ENCODE measurements at places on chromosomes 7 and 10.

- DNase-seq, result no peak
Observed at GRCh38 chr10:3385487-3385886, 212.9 kb upstream of the PITRM1 start.

GRCh38 chr7:87426160-87426559 lies 49.3 kb downstream of the ABCB4 start:
- DNase-seq, result no peak

- DNase-seq, result no peak
Observed at GRCh38 chr10:21531164-21531563, 2.9 kb upstream of the MLLT10 start.

DNA sequence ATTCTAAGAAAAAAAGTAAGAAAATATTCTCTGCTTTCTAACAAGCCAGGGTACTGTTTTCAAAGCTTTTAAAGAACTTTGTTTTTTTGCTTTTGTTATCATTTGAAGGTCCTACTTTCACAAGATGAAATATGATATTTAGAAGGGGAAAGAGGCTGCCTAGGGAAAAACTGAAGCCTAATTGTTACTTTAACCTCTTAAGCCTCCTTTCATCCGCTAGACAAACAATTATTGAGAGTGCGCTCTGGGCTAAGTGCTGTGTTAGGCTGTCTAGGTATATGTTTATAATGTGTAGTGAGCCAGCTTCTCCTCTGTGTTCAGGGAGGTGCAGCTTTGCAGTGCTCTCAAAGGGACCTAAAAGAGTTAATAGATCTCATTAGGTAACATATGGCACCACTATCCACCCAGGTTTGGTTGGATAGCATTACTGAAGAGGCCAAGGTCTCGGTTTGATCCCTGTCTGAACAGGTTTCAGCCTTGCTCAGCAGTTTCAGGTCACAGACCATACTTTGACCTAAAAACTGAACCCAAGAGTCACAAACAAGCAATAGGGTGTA lies 17.9 kb downstream of the PDK4 start:
- DNase-seq, result no peak

DNA sequence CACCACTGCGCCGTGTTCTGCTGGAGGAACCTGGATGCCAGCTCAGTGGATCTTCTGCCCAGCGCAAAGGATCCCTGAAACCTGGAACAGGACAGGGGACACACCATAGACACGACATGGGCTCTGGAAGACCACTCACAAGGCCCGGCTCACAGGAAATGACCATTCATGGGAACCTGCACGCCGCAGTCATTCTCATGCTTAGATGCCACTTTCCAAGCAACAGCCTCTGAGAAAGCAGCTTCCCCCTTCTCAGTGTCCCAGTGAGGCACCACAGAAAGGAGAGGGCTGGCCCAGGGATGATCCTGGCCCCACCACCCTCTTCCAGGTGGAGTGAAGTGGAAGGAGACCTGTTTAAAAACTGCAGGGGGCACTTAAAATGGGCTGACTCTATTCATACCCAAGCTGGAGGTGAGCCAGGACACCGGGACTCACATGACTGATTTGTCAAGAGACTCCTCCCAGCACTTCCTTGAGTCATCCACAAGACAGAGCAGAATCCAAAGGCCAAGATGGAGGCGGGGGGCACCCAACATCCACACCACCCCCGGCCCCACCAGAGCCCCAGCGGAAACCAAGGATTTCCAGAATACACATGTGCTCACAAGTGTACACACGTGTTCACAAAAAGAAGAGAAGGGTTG lies 11.2 kb downstream of the CTBP2 start:
- DNase-seq, result no peak

DNA sequence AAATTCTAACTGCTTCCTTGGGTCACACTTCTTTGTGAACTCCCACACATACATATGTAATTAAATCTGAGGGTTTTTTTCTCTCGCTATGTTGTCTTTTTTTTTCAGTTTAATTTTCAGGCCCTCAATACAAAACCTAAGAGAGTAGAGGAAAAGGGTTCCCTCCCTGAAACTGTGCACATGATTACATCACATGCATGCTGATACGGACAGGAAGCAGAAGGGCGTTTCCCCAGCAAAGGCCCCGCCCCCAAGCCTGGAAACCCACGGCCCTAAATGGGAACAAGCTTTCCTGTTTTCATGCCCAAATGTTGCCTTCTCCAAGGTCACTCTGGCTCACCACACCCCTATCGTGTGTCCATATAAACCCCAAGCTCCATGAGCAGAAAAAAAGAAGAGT lies 115.4 kb downstream of the TEX36 start:
- DNase-seq, result no peak

GRCh38 chr10:118523775-118524174 lies 71.7 kb downstream of the PRLHR start:
- no peak for DNase-seq

- DNase-seq, result no peak
Observed at GRCh38 chr10:77715088-77715487, 77.5 kb upstream of the KCNMA1 start.

GRCh38 chr10:31467791-31468535 lies 148.9 kb downstream of the ZEB1 start:
- DNase-seq, result no peak

DNA sequence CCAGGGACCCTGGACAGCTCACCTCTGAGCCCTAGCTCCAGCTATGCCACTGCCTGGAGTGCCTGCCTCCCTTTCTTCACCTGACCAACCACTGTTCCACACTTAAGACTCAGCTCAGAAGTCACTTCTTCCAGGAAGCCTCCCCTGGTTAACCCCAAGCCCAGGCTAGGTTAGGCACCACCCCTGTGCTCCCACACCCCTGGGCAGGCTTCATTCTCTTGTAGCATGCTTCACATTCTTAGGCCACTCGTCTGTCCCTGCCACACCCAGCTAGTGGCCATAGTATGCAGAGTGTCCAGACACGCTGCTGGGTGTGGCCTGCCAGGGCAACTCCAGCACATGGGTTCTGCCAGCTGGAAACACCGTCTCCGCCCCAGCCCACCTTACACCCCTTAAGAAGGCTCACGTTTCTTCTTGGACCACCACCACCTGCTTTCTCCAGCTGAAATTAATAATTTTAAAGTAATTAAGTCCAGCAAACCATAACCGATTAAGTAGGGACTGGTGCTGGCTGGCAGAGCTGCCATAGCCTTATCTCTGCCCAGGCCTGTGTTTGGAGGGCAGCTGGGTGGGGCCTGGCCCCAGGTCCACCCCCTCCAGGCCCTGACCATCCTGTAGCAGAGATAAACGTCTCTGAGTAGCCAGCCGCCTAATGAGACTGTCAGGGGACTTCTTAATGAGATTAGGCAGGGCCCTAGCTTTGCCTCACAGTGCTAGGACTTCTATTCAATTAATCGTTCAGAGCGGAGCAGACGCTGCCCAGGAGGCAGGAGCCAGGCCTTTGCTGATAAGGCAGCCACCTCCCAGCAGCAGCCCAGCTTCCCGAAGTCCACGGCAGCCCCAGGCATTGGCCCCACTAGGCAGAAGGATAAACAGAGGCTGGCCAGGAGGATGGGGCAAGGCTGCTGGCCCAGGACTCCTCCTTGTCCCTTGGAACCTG lies 20.5 kb downstream of the GRID1 start:
- DNase-seq, result no peak

DNA sequence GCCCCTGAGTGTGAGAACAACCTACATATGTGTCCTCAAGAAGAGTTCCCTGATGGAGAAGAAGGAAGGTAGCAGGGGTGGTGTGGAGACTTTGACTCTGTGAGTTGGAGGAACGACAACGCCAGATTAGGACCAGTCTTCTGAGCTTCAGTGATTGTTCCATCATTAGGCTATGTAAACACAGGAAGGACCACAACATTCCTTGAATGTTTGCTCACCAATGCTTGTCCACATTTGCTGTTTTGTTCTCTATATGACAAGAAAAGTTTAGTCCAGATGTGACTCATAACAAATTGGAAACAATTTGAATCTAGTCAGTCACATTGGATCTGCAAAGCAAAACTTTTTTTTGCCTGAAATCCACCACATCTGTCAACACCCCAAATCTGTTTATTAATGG lies 62.7 kb downstream of the ENTPD1 start:
- no peak for DNase-seq

GRCh38 chr10:96208271-96208670 lies 63.1 kb downstream of the BLNK start:
- no peak for DNase-seq

GRCh38 chr10:118383063-118383689 lies 41.1 kb upstream of the FAM204A start:
- DNase-seq, result no peak

- DNase-seq, result no peak
Observed at GRCh38 chr7:41731493-41732435, 28.9 kb upstream of the INHBA start.

DNA sequence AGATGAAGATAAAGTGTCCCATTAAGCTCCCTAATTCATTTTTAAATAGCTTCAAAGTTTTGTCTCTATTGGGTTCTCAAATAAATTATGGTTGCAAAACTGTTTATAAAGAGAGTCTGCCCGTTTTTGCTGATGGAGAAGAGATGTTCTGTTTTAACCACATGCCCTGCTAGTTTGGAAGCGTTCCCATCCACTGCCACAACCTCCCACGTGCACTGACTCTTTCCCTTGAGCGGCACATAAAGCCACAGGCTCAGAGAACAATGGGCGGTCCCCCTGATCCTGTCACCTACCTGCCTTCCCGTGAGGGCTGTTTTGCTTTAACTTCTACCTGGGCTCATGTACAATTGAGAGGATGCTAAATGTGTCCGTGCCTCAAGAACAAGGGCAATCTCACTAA lies 65.5 kb downstream of the CPVL start:
- no peak for DNase-seq

GRCh38 chr10:24953675-24954074 lies 1.3 kb upstream of the PRTFDC1 start:
- DNase-seq, result no peak

- DNase-seq, result no peak
Observed at GRCh38 chr10:71863203-71863602, 12.2 kb upstream of the PSAP start.

- no peak for DNase-seq
Observed at GRCh38 chr10:104327745-104328645, 10.3 kb downstream of the ITPRIP start.

GRCh38 chr10:91171485-91171884 lies 49.0 kb upstream of the PCGF5 start:
- no peak for DNase-seq

GRCh38 chr10:101231912-101232689 lies 2.8 kb upstream of the LBX1 start:
- no peak for DNase-seq

- no peak for DNase-seq
Observed at GRCh38 chr10:80870282-80870681, 332.6 kb downstream of the SH2D4B start.

DNA sequence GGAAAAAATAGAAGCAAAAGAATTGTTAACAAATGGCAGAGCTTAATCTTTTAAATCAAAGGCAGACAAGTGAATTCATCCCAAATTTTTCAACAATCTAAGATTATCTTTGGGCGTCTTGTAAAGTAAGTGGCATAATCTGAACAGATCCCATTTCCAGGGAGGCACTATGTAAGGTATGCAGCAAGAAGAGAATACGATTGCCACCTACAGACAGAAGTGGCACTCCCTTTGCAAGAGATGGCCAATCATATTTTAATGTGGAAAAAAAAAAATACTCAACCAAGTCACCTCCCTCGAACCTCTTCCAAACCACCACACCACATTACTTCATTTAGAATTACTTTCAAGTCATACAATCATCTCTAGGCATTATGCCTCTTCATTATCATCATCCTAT lies 4.0 kb downstream of the GFRA1 start:
- no peak for DNase-seq

DNA sequence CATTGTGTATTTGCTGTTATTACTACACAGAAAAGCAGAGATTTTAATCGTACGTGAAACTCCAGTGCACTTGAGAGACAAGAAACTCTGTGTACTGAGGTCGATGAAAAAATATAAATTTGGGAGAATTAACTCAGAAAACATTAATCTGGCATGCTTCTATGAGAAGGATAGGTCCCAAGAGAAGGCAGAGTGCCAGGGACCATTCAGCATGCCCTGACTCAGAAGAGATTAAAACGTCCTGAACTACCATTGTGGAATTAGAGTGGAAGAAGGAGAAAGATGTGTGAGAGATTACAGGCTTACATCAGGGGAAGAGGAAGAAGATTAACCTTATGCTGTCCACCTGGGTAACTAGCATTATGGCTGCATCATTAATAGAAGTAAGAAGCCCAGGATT lies 72.4 kb downstream of the REEP3 start:
- DNase-seq, result no peak

Measured in activated gamma-delta T cell (primary cell).